Iris pigment epithelial cell (primary cell): ENCODE measurements at places on chromosomes 13 and 19.

GRCh38 chr19:56476651-56477428 lies at the start of gene ZNF667:
TSS of gene ZNF667 (minus strand) at chr19:56477345. CDS start at chr19:56462370, 14,975 bp downstream.
- peak; percentile 42 for DNase-seq

GRCh38 chr13:107650081-107650701 lies 565.1 kb downstream of the LIG4 start:
- DNase-seq = peak; percentile 64

DNA sequence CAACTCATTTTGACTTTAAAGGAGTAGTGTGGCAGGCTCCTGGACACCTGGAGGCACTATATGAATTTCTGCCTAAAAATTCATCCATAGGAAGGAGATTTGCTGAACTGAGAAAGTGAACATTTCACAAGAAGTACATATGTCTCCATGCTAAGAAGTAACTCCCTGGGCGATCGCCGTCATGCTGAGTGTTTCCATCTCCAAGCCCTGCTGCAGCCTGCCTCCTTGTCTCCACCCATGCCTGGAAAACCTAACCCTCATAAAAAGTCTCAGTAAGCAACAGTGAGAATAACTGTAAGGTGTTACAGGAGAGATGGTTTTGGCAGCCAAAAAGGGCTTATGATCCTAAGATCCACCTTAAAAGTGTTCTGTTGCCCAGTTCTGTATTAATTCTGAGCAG lies 251.3 kb downstream of the SHISA2 start:
- no peak for DNase-seq

DNA sequence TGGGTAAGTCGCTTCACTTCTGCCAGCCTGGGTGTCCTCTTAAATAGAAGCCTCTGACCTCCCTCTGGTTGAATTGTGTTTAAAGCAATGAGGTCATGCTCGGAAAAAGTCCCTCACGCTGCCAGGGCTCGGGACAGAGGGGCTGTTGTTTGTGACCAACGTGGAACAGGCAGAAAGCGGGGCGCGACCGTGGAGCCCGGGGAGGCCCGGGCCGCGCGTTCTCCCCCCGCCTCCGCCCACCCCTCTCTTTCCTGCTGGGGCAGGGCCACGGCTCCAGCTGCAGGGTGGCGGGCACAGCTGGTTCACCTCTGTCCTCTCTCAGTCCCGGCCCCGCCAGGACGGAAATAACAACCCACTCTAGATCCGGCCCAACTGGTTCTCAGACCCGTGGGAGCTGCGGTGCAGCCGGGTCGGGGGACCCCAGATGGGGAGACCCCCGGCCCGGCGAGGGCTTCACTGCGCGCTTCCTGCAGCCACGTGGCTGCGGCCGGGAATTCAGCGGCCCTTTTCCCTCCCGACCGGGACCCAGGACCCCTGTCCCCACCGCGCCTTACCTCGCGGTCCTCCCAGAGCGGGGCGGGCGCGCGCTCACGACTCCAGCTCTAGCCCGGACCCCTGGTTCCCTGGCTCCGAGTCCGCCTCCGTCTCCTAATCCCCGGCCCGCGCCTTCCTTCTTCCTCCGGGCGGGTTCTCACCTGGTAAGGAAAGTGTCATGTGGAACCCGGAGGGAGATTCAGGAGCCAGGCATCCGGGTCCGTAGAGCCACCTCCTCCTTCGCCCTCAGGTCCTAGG lies 1.9 kb downstream of the CDC42EP5 start:
- DNase-seq = no peak

DNA sequence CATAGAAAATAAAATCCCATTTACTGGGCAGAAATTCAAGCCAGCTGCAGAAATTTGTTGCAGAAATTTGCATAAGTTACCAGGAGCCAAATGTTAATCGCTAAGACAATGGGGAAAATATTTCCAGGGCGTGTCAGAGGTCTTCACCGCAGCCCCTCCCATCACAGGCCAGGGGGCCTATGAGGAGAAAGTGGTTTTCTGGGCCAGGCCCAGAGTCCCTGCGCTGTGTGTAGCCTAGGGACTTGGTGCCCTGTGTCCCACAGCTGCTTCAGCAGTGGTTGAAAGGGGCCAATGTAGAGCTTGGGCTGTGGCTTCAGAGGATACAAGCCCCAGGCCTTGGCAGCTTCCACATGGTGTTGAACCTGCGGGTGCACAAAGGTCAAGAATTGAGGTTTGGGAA lies 278.9 kb upstream of the PCDH9 start:
- no peak for DNase-seq
